Subcutaneous adipose tissue (tissue), 4 donors: ENCODE measurements at places on chromosomes 3 and 15. TPM values are rescaled to one million over a fixed set of nuclear protein-coding genes. Genes with fewer than 3 reads are reported as not detected.

Gene RARRES1
- 7.7 TPM for total RNA-seq

Gene FBXW12
- total RNA-seq = 1.1 TPM

Gene MAP6D1
- 2.0 TPM for total RNA-seq

Gene STIMATE
- total RNA-seq = 21.4 TPM

Gene ATP8B4
- 73.8 TPM for total RNA-seq

Gene IP6K2
- total RNA-seq = 70.3 TPM

Gene FES
- total RNA-seq = 37.5 TPM

Gene GPR15
- total RNA-seq = not detected

Gene DLEC1
- total RNA-seq = 1.3 TPM

Gene AADACL2
- total RNA-seq = not detected

Gene SI
- not detected for total RNA-seq

Gene PTX3
- 86.5 TPM for total RNA-seq

Gene CIP2A
- total RNA-seq = 8.7 TPM

Gene CCR9
- total RNA-seq = not detected

Gene NR2C2
- total RNA-seq = 43.7 TPM

Gene ERICH6
- not detected for total RNA-seq

Gene GXYLT2
- 4.8 TPM for total RNA-seq
